Stimulated activated CD8-positive, alpha-beta memory T cell treated with anti-CD3 and anti-CD28 coated beads, Interleukin-4, amount 100 ng/mL, for 4 hours (primary cell): ENCODE measurements at places on chromosomes 1 and 21.

GRCh38 chr1:184276416-184276815 lies 110.4 kb upstream of the C1orf21 start:
- no peak for DNase-seq

- DNase-seq = no peak
Measured at GRCh38 chr1:92933459-92933858, 27.8 kb downstream of the DIPK1A start.

DNA sequence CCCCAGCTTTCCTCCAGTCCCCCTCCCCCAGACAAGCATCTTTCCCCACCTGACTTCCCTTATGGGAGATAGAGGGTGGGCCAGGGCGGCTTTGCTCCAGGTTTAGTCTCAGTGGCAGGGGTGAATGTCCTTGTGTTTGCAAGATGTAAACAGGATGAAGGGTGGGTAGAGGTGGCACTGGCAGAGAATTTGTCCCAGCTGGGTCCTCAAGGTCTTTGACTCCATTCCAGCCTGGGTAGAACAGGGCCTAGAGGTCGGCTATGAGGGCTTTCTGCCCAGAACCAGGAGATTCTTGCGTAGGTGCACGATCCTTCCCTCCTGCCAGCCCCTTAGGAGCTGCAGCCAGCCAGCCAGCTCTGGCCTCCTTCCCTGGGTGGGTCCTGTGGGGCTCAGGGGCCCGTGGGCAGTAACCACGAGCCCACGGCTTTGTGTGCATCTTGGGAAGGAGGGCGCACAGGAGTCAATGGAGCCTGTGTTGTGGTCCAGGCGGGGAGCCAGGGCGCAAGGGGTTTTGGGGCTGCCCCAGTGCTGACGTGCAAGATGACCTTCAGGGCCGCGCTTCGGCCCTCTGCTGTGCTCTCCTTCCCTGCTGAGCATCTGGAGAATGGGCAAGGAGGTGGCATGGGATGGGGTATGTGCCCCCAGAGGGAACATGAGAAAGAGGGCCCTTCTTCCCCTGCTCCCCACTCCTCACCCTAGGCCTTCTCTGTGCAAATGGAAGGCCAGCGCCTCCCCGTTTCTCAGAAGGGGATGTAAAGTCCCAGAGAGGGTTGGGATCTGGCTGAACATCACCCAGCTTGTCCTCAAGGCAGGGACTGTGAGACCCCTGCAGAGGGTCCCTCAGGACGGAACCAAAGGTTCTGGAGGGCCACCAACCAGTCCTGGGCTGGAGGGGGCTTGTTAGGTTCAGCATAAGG lies 15.7 kb downstream of the POU3F1 start:
- DNase-seq = no peak

- DNase-seq = no peak
Measured at GRCh38 chr21:35189077-35189863, 140.2 kb upstream of the RUNX1 start.

DNA sequence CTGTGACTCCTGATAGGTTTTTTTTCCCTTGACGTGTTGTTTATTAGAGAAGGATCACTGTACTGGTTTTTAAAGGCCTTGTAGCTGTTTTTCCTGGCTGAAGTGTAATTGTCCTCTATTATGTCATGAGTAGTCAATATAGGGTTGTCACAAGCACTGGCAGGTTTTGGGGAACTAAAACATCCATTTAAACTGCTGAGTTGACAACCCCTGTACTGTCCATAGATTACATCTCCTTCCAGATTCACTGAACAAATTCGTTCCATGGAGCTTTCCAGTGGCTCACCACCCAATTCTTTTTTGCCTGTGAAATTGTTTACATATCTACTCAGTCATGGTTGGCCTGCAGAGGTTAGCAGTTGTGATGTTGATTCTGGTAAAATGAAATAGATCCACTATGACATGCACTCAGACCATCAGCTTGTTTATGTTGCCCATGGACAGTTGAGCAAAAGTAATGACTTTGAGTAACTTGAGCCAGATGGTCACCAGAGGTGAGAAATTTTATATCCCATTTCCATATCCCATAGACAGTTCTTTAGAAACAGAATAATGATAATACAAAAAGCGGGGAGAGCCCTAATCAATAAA lies 59.9 kb upstream of the QSOX1 start:
- no peak for DNase-seq

GRCh38 chr21:33644383-33645074 lies 2.2 kb downstream of the ITSN1 start:
- no peak for DNase-seq

- no peak for DNase-seq
Measured at GRCh38 chr1:64309431-64309831, 106.0 kb downstream of the UBE2U start.
